ENCODE measurements at places on chromosomes 4 and X. TPM values are rescaled to one million over a fixed set of nuclear protein-coding genes. Genes with fewer than 3 reads are reported as not detected.

IRF2 gene
- 84.3 TPM for total RNA-seq

UGT2B7 gene
- not detected for total RNA-seq

ABHD18 gene
- 22.8 TPM for total RNA-seq

CT45A1 gene
- not detected for total RNA-seq

CLNK gene
- not detected for total RNA-seq

BGN gene
- total RNA-seq, result not detected

SSX1 gene
- total RNA-seq, result not detected

SHROOM2 gene
- not detected for total RNA-seq

HERC6 gene
- 43.6 TPM for total RNA-seq

C4orf50 gene
- total RNA-seq, result 0.21 TPM

POU3F4 gene
- not detected for total RNA-seq

S100P gene
- total RNA-seq, result 5.3 TPM

TRIM75 gene
- not detected for total RNA-seq

RAB39B gene
- 8.0 TPM for total RNA-seq

SLC49A3 gene
- total RNA-seq, result not detected

MAGEB2 gene
- total RNA-seq, result not detected

DGAT2L6 gene
- not detected for total RNA-seq

RTL9 gene
- not detected for total RNA-seq

VSIG4 gene
- total RNA-seq, result not detected

TMEM31 gene
- total RNA-seq, result not detected

SCFD2 gene
- total RNA-seq, result 23.0 TPM

VCX3B gene
- total RNA-seq, result not detected

EREG gene
- total RNA-seq, result not detected

PCDH11X gene
- total RNA-seq, result not detected

PLXNB3 gene
- 0.35 TPM for total RNA-seq

TEX13B gene
- total RNA-seq, result not detected

HPSE gene
- total RNA-seq, result 24.6 TPM
